Ovary (tissue), 10 donors: ENCODE measurements at places on chromosomes 4 and X.
A peak's percentile ranks its signal among the peaks of the same experiment; 100 is the strongest.

GRCh38 chrX:110066488-110067225 is 63.7 kb downstream of the TMEM164 start:
- DNase-seq: no peak

DNA sequence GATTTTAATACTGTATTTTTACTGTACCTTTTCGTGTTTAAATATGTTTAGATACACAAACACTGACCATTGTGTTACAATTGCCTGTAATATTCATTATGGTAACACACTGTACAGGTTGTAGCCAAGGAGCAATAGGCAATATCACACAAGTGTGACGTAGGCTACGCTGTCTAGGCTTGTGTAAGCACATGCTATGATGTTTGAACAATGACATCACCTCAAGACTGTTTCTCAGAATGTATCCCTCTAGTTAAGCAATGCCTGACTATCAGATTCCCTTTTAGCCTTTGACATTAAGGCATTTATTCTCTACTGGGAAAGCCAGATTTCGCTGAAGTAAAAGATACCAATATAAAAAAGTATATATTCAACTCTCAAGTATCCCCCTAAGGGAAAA is 66.2 kb downstream of the VCX3A start:
- no peak for DNase-seq

DNA sequence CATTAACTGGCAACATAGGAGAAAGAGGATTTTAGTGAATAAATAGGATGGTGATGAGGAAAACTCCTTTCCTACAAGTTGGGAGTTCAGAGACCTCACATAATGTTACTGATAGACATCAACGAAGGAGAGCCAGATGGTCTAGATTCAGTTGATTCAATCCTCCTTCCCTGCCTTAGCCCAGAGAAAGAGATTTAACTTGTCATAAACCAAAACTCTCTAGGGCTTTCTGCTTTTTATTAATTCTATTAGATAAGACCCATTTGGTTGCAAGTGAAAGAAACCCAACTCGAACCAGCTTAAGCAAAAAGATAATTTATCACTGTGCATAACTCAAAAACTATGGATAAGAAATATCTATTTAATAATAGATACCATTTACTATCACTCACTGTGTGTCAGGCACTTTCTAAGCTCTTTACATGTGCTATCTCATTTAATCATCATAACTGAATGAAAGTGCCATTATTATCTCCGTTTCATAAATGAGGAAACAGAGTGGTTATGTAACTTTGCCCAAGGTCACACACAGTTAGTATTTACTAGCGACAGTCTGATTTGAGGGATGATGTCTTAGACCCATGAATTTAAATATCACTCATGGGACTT is 4.3 kb upstream of the UNC5C start:
- DNase-seq: no peak

DNA sequence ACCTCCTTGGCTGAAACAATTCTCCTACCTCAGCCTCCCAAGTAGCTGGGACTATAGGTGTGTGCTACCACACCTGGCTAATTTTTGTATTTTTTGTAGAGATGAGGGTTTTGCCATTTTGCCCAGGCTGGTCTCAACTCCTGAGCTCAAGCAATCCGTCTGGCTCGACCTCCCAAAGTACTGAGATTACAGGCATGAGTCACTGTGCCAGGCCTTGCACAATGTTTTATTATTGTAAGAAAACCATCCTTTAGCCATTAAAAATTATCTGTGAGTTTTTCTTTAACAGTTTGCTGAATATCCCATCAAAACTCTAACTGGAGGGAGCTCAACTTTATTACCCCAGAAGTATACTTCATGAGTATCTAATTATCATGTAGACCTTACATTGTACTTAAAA is 900.3 kb downstream of the PCDH7 start:
- DNase-seq: no peak

GRCh38 chr4:5266991-5267390 is 215.7 kb downstream of the STK32B start:
- no peak for DNase-seq

- no peak for DNase-seq
Observed at GRCh38 chr4:150127757-150128156, 49.5 kb downstream of the DCLK2 start.

DNA sequence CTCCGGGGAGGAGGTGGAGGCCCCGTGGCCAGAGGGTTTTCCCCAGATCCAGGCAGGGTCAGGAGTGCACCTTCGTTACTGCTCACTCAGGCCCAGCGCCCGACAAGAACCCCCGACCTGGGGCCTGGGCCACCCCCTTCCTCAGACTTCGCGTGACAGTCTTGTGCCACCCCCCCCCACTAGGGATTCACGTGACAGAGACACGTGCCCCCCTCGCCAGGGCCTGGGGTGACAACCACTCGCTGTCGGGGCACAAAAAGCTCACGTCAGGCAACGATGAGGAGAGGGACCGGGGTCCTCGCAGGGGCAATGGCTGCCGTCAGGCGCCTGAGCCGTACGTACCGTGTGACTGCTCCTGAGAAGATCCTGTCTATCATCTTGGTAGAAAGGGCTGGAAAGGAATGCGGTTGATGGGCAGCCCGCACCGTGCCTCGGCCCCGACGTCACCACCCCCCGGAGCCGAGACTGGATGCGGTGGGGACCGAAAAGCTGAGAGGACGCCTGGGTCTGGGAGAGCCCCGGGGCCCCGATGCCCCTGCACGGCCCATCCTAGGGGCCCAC is 23.0 kb upstream of the GTPBP6 start:
- DNase-seq: no peak

- no peak for DNase-seq
Observed at GRCh38 chr4:22241415-22241814, 274.5 kb downstream of the ADGRA3 start.

DNA sequence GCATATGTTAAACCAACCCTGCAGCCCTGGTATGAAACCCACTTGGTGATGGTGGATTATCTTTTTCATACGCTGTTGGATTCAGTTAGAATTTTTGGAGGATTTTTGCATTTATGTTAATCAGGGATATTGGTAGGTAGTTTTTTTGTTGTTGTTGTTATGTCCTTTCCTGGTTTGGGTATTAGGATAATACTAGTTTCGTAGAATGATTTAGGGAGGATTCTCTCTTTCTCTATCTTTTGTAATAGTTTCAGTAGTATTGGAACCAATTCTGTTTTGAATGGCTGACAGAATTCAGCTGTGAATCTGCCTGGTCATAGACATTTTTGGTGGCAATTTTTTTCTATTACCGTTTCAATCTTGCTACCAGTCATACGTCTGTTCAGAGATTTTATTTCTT is 305.4 kb downstream of the IDS start:
- DNase-seq: no peak

DNA sequence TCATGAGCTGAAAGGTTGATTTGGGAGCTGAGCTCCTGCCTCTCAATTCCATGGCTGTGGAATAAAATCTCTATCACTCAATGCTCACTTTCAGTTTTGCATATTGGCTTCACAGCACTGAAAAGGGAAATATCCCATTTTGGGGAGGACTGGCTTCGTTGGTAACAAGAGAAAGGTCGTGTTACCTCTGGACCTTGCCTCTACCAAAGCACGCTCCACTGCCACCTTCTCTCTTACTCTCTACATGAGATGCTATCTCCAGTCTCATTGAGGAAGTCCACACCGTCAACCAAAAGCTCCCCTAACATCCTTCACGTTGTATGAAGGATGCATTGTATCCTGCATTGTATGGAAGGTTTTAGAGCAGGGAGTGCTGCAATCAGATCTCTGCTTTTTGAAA is 195.0 kb upstream of the LDB2 start:
- DNase-seq: no peak

- DNase-seq: no peak
Observed at GRCh38 chr4:98891478-98892337, 37.2 kb downstream of the EIF4E start.

DNA sequence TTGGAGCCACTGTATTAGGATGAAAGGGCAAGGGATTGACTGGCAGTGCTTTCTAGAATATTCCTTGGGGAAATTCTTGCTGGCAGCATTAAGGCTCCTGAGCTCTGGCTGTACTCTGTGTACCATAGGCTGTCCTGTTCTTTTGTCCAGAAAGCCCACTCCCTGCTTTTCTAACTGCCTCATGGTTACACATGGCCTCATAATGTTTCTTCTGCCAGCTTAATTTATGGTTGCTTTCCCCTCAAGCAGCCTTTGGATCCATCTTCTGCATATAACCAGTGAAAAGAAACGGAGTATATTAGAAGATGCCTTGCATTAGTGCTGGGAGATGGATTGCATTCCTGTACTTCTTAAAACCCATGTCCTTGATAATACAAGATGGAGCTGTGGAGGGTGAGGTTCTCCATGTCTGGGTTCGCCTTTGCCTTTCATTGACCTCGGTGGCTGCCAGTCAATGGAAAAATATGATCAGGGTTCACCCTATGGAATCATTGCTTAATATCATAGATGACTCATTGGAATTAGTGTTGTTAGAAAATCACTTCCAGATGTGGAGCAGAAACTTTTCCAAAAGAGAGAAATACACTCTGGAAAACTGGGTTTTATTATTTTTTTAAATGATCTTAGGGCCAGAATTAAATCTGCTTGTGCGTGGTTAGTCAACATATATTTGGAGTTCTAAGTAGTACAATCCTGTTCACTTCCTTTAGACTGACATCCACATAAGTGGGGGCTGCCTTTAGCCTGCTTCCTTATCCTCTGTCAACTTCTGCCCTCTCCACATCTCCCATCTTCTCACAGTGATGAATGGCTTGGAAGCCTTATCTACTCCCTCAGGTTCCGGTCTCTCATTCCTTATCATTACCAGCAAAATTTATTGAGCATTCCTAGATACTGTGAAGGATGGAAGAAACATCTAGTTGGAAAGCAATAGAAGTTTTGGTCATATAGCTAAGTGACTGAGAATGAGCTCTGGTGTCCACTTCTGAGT is 24.9 kb downstream of the DOCK11 start:
- no peak for DNase-seq

GRCh38 chrX:71556036-71556435 is 22.2 kb upstream of the GCNA start:
- DNase-seq: no peak

- DNase-seq: peak; percentile 69
Observed at GRCh38 chr4:113278324-113278934, 229.0 kb downstream of the ANK2 start.

- DNase-seq: no peak
Observed at GRCh38 chr4:98446499-98447375, 185.6 kb downstream of the RAP1GDS1 start.

DNA sequence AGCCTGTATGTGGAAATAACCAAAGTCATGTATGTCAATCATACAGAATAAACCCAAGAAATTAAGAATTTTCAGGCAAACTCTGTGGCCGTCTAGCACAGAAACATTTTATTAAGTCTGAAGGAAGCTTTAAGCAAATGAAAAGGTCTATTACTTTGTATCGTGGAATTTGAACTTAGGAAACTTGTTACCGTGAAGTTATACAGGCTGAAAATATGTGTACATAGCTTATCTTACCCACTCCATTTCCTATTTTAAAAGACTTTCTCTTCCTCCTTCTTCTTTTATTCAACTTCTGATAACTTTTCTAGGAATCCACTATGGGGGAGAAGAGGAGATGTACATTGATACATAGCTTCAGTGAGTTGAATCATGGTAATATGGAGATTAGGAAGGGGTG is 108.3 kb downstream of the AGTR2 start:
- DNase-seq: no peak

DNA sequence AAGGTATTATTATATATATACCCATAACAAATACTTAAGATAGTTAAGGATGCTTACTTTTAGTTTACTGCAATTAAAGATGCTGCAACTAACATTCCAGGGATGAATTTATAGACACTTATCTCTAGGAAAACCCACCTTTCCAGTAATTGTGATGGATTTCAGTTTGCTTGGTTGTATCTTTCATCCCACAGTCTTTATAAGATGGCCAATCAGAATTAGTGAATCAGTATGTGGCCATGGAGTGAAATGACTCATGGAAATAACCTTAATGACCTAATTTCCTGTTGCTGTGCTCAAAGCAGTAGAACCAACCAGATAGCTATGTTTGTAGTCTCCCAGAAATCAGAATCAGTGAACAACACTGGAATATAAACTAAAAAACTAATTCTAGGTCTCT is 26.4 kb downstream of the MOSPD2 start:
- no peak for DNase-seq
